Activated T-cell treated with anti-CD3 and anti-CD28 coated beads for 4 hours (primary cell): ENCODE measurements at places on chromosomes 11 and 22.

DNA sequence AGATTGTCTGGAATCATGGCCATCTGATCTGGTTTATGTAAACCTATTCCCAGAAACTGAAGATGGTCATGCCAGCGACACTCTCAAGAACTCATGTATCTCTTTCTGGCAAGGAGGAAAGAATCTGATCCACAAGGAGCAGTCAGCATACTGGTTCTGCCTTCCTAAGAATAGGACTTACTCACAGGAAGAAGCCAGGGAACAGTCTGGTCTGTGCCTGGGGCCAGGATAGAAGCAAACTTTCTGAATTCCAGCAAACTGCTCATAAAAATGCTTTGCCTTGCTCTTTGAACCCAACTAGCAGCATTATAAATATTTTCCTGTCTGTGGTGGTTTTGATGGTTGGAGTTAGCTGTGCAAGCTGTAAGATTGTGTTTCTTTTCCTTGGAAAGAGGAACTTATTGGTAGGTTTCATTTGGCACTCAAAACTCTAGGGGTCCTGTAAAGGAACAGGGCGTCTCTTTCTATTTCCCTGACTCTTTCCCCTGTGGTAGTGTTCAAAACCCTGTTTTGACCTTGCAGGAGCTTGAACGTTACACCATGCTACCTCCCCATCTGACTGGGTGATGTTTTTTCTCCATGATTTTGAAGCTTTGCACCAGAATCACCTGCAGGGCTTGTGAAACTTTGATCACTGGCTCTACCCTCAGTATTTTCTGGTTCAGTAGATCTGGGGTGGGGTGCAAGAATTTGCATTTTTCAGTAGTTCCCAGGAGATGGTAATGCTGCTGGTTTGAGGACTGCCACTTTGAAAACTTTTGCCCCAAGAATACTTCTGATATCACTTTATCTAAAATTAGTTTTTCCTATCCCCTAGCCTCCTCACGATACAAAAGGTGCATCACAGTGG lies 627.8 kb upstream of the ANO5 start:
- no peak for DNase-seq

- DNase-seq: no peak
Measured at GRCh38 chr11:35748644-35749043, 86.1 kb downstream of the TRIM44 start.

DNA sequence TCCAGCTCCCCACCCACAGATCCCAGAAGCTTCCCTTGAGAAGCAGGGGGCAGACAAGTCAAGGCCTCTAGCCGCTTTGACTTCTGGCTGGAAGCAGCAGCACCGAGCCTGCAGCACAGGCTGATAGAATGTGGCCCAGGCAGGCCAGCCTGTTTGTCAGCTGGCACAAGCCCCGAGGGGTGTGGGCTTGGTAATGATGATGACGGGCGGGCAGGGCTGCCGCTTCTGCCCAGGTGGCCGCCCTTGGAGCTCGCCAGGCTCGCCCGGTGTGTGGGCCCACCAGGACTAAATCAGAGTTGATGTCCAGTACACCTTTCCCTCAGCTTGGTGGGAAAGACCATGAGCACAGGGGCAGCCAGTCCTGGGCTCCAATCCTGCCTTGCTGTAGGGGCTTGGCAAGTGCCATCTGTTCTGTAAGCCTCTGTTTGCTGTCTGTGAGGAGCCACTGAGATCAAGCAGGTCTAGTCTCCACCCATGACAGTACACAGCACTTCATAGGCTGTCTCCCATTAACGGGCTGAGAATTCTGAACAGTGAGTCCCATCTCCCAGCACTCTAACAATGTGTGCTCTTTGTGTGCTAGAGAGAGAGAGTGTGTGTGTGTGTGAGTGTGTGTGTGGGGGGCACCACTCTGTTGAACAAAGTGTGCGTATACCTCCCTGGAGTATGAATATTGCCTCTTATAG lies 26.8 kb downstream of the MICAL2 start:
- DNase-seq: no peak

- no peak for DNase-seq
Measured at GRCh38 chr11:114277637-114278341, 18.4 kb upstream of the NNMT start.

DNA sequence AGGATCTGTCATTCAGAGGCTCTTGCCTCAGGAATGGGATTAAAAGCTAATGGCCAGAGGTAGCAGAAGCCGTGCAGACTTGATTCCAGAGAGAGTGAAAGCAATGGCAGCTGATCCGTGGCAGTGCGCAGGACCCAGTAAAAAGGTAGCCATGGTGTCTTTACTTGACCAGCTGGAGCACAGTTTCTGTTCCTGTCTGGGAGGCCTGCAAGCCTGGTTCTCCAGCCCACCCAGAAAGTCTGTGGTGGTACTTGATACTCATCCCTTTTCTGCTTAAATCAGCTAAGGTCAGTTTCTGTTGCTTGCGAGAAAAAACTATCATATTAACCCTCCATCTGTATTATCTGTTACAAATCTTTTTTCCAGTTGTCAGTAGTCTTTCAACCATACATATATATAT lies 86.7 kb downstream of the RPS6KA4 start:
- no peak for DNase-seq

DNA sequence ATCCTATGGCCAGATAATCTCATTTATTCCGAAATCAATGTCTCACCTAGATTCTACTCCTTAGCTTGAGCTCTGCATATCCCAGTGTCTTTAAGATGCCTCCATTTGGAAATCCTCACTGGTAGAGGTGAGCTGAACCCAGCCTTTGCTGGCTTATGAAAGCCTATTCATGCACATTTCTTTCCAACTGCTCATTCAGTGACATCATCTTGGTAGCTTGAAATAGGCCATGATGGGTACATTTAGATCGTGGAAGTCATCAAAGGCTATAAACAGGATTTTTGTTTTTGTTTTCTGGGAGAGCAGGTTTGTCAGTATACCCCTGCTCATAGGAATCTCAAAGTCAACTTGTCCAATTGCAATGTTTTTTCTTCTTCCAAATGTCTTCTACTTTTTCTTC lies 6.0 kb downstream of the NXPE1 start:
- no peak for DNase-seq

- no peak for DNase-seq
Measured at GRCh38 chr11:30322191-30322590, 713 bp upstream of the ARL14EP start.

DNA sequence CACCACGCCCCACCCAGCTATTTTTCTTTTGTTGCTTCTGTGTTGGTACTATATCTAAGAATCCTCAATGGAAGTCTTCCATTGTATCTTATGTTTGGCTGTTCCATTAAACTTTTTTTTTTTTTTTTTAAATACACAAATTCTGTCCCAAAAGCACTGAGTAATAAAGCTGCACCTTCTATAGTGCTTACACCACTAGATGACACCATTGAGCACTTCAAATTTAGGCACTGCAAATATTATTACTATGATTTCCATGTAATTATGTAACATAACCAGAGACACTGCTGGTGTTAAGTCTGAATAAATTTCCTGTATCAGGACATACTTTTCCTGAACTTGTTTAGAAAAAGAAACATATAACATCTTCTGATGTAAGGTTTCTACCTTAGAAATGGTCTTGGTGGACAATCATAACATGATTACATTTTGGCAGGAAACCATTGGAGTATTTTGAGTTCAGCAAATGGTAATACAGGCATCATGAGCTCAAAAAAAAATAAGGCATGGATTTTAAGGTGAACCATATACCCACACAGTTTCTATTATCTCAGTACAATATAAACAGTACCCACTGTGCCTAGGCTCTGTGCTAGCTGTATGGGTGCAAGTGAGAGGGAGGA lies 110.5 kb downstream of the ATG16L2 start:
- no peak for DNase-seq

DNA sequence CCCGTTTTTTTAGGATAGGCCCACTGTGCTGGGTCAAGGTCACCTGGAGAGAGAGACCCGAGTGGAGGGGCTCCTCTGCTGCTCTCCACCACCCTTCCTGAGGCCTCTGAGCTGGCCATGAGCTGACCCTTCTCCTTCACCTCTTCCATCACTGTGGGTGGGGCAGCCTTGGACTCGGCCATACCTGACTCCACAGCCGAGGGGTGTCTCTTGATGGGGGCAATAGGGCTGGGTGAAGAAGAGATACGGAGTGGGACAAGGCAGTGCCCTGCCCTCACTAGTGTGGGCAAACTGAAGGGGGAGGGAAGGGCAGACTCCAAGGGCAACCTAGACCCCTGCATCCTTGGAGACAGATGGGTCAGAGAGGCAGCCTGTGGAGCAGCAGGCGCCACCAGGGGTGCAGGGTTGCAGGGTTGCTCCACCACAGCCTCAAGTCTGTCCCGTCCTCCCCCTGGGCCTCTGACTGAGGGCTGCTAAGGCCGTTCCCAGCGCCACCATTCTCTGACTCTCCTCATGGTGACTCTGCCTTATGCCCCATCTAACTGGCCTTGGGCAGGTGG lies 20.1 kb upstream of the NECTIN1 start:
- DNase-seq: no peak

GRCh38 chr22:37983860-37984791 lies at the start of gene SOX10:
Gene SOX10 (minus strand): TSS chr22:37984555. CDS start chr22:37983784, 771 bp downstream.
- DNase-seq: no peak

DNA sequence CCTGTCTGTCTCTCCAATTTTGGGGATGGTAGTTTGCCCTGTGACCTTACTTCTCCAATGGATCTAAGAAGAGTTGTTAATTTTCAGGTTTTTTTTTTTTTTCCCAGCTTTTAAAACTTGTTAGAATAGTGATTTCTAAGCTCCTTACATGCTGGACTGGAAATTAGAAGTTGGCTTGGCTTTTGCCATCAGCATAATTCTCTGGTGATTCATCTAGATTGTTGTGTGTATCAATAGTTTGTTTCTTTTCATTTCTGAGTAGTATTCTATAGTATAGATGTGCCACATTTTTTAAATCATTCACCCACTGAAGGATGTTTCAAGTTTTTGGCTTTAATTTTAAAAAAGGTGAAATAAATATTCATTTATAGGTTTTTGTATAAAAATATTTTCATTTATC lies 51.4 kb downstream of the ADAMTS15 start:
- no peak for DNase-seq

- DNase-seq: no peak
Measured at GRCh38 chr11:35825386-35825785, 118.5 kb upstream of the LDLRAD3 start.

DNA sequence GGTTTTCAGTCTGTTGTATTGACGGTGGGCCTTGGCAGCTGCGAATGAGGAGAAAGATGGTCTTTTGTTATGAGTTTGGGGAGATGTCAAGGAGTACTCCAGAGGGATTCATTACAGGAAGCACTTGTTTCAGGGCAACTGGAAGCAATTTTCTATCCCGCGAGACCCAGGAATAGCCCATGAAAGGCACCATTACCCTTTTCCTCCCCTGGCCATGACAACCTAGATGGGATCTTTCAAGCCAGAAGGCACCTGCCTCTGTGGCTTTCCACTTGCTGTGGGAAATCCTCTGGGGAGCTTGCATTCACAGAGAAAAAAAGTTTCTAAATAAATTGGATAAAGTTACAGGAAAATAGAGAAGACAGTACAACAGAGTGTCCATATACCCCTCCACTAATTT lies 2.7 kb downstream of the ZNF215 start:
- no peak for DNase-seq
